Ureter (tissue), 1 donor: ENCODE measurements at places on chromosomes 1 and 21.

DNA sequence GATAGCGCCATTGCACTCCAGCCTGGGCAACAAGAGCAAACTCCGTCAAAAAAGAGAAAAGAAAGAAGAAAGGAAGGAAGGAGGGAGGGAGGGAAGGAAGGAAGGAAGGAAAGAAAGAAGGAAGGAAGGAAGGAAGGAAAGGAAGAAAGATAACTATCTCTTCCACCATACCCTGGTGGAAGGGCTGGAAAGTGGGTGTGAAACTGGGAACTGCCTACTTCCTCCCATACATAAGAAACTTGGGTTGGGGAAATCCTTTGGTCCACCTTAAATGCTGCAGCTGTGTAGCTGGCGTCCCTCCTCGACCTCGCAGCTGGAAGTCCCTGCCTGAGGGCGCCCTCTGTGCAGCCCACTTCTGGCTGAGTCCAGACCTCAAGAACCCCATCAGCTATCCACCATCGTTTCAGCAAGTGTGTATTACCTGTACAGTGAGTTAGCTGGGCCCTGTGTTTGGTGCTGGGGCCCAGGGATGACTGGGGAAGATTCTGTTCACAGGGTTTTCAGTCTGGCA lies 4.6 kb upstream of the FAM167B start:
- DNase-seq: no peak

DNA sequence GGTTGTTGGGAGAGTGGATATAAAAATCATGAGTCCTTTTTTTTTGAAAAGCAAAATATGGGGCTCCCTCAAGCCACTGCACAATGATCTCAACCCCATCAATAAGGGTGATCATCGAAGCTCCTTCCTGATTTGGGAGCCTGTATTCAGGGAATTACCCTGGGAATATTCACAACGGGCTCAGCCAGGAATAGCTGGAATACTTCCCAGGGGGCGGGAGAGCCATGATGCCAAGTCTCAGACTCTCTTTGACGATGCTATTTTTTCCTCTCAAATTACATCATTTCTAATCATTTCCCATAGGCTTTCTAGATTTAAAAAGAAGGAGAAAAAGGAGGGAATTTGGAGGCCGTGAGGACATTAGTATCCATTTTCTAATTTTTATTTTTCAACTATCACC lies 18.4 kb downstream of the OLIG1 start:
- no peak for DNase-seq

DNA sequence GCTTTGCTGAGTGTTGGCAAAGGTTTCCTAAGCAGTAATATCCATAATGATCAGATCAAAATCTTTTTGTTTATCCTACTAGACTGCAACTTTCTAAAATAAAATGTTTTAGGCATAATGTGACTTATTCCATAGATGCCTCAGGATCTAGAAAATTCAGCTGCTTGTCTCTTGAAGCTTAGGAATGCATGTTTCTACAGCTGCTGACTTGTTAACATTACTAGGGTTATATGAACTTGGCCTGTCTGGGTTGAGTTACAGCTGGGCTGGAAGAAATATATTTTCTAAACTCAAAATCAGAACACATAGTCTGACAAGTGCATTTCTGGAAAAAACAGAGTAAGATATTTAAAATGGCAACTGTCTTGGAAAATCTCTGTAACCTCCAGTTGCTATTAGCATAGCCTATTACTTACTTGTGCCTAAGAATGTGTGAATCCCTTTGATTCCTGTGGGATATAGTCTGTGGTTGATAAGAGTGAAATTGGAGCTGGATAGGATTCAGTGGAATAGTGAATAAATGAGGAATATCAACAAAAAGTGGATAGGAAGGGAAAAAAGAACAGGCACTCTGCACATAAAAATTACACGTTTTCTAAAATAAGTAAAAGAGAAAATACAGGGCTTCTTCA lies 61.2 kb downstream of the RGS4 start:
- DNase-seq: no peak

DNA sequence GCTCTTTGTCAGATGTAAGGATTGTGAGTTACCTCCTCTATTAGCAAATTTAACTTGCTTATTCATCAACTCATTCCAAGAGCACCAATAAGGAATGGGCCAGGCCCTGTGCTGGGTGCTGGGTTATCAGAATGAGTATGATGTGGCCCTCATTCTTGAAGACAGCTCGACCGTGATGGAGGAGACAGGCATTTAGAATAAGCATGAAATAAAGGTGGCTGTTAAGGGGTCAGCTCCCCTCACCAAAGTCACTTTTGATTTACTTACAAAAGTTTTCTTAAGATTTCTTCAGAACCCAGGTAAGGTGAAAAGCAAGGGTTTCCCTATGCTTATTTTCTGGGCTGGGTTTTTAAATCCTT lies 15.3 kb upstream of the PADI1 start:
- DNase-seq: no peak

DNA sequence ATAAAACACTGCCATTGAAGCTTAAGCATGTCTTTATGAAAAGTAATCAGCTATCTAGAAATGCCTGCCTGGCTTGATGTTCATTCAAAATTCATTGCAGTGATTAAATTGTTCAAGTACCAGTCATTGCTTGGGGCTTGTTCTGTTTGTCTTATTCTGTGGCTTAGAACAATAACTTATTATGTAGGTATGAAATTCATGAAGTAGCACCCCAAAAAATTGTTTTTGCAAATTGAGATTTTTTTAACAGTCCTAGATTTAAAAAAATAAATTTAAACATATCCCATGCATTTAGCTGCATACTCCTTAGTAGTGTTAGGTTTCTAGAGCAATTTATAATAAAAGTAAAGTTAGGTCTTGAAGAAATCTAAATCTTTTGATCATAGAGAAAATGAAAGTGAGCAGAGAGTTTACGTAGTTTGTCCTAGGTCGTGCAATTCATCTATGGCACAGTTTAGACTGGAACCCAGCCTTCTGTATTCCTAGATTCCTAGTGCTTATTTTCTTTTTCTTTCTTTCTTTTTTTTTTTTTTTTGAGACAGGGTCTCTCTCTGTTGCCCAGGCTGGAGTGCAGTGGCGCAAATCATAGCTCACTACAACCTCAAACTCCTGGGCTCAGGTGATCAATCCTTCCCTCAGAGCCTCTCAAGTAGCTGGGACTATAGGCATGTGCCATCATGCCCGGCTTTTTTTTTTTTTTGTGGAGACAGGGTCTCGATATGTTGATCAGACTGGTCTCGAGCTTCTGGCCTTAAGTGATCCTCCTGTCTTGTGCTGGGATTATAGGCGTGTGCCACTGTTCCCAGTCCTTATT lies 9.3 kb downstream of the MIER1 start:
- DNase-seq: no peak

DNA sequence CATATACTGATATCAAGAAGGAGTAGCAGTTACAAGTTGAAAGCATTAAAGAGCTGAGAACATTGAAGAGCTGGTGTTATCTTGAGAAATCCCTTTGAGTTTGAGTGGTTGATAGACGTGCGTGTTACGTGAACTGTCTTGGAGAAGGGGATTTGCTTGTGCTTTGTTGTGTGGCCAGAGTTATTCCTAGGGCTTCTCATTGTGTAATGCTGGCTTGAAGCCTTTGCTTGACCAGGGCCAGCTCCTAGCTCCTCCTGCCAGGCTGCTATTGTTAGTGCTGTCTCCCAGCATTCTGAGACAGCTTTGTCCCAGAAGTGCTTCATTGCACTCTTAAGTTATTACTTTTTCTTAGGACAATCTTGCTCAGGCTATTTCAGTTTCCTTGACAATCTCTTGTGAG lies 116.2 kb upstream of the KCNK2 start:
- DNase-seq: no peak
